ENCODE measurements at places on chromosomes 3 and 15.

DNA sequence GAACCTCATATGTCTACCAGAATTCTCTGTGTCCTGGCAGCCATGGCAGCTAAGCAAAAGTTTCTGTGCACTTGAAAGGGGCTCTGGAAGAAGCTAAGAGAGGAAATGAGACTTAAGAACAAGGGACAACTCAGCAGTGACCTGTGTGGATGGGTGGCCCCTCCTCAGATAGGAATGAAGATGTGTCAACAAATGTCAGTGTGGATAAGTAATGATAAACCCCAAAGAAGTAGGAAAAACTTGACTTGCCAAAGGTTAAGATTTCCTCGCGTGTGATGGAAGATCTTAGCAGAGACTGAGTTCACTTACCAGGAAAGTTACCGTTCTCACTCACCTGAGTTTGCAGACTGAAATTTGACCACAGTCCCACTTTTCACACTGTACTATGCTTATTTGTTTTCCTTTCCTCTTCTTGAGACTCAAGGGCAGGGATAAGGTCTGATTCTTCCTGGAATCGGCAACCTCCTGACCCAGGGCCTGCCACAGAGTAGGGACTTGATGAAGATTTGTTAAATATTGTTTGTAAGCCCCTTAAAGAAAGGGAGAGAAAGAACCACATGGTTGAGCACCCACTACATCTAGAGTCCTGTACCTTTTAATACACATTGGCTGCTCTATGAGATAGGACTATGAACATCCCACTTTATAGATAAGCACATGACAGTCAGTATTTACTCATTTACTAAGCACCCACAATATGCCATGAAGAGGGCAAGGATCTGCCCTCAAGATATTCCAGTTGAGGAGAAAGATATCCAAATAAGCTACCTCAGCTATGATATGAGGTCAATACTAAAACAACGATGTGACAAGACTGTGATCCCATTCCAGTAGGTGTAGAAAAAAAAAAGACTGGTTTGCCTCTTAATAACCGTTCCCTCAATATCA is 7.3 kb upstream of the HRH1 start:
- DNase-seq = no peak

DNA sequence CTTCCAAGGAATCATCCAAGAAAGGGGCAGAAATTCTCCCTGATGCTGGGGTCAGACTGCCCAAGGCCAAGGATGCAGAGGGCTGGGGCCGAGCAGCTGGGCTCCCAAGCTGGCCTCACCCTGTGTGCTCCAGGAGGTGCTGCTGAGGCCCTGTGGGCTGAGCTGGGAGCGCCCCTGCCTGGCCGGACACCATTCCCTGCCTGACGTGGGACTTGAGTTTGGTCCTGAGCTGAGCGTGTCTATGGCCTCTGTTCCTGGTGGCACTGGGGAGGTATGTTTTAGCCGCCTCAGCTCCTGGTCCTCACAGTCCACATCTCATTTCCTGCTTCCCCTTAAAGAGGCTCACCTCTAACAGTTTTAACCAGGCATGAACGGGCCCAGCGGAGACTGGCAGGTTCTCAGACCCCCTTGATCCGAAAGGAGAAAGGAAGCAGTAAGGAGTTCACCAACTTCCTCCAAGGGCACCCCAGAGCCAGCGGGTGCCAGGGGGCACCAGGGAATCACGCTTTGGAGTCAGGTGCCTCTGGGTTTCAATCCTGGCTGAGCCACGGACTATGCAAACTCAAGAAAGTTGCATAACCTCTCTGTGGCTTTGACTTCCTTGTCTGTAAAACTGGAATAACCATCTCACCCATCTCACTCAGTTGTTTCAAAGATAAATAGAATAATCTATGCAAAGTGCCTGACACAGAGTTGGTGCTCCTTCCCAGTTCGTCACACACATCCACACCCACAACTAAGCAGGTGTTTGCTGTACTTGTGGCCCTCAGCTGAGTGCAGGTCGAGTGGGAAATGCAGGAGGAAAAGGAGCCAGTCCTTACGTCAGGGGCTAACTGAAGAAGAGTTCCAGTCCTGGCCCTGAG is 48.6 kb downstream of the SLC12A8 start:
- no peak for DNase-seq

- no peak for DNase-seq
These were observed 12.6 kb downstream of the FAM107A start for GRCh38 chr3:58564456-58565160.

GRCh38 chr3:73520931-73521461 is 103.7 kb downstream of the PDZRN3 start:
- DNase-seq = no peak

DNA sequence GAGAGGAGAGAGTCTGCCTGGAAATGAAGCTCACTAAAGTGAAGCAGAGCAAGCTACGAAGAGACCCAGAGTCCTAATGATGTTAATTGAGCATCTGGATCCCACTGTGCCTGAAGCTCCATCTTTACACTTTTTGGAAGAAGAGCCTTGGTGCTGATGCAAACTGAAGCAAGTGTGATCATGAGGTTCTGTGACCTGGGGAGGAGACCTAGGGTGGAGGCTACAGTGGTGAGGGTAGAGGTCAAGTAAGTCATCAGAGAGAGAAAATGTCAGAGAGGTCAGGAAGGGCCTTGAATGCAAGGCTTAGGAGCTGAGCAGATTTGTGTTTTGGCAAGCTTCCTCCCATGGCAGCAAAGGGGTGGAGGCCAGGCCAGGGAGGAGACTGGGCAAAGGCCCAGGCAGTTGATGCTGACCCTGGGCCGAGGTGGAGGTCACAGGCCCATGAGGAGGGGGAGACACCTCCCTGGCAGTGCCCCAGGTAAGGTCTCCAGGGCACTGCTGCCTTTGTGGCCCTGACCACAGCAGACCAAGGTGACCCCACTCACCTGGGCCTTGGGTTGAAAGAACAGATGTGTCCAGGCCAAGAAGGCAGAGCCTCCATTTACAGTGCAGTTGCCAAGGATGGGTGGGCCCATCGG is 1.6 kb downstream of the GRIP2 start:
- DNase-seq = no peak

- no peak for DNase-seq
These were observed 327.5 kb downstream of the RORA start for GRCh38 chr15:60901647-60902046.

DNA sequence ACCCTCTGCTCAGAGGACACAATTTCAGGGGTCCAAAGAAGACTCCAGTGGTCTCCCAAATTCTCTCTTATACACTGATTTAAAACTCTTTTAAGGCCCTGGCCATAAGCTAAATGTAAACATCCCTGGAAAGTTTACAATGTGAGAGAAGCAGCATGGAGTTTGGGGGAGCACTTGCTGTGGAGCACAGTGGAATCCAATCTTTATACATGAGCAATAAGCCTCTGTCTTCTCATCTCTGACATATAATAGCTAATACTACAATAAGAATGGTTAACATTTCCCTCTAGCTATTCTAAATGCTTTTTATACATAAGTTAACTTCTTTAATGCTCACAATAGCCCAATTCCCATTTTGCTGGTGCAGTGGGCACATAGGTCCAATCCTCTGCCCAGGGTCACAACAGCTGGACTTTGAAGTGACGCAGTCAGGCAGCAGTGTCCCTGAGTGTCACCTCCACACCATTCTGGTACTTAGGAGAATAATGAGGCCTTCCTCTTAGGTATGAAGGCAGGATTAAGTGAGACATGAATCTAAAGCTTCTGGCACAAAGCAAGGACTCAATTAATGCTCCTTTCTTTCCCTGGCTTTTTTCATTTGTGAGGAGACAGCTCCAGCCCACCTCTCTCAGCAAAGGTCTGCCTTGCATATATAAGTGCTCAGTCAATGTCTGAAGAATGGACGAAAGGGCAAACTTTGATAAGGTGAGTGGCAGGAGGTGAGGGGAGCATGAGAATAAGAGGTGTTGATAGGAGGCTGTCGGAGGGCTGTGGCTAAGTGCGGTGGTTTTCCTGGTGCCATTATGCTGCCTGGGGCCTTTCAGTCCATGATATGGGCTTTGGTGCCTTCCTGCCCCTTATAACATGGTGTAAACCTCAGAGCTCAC is 26.3 kb downstream of the CCNL1 start:
- no peak for DNase-seq

- no peak for DNase-seq
These were observed 28.9 kb upstream of the ICE2 start for GRCh38 chr15:60507596-60508424.

DNA sequence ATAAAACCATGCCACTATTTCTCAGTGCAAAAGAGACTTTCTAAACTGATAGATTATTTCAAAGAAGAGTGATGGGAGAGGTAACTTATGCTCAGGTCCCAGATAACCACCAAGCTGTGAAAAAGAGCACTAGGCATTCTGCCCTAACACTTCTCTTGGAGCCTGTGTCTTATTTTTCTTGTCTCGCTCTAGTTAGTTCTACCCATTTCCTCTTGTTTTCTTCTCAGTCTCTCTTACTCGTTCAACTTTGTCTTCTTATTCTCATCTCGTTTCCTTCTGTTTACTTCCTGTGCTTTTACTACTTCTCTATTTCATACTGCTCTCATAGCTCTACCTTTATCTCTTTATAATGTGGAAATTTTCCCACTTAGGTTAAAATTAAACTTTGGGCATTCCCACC is 91.8 kb upstream of the CGNL1 start:
- DNase-seq = no peak

DNA sequence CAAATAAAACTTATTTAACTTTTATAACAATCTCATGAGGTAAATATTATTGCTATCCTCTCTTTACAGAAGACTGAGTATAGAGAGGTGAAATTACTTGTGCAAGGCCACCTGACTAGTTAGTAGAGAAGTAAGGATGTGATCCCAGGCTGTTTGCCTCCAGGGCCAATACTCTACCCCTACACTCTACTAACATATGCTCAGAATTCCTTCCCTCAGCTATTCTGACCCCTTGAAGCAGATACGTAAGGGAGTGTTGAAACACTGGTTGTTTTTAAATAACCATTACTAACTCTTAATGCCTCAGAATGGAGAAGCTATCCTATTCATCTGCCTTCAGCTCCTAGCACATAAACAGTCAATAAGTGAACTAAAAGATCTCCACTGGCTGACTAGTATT is 24.1 kb downstream of the CSTA start:
- no peak for DNase-seq

GRCh38 chr3:27431116-27431515 is 53.1 kb downstream of the SLC4A7 start:
- no peak for DNase-seq

GRCh38 chr3:46215810-46216414 is 7.8 kb upstream of the CCR1 start:
- DNase-seq = no peak

DNA sequence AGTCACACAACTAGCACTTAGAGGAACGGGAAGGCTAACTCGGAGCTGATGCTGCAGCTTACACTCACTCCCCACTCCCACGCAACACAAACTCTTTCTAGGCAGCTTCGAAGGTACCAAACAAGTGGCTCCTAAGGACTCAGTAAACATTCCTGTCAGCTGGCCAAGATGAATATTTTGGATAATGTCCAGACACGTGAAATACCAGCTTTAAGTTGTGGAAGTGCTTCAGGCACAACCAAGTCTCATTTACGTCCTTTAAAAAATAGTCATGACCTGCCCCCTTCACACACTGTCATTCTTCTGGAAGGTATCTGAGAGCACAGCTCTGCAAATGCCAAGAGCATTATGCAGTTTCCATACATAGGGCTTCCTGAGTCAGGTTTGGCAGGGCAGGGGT is 1005.9 kb upstream of the CFAP20DC start:
- no peak for DNase-seq

DNA sequence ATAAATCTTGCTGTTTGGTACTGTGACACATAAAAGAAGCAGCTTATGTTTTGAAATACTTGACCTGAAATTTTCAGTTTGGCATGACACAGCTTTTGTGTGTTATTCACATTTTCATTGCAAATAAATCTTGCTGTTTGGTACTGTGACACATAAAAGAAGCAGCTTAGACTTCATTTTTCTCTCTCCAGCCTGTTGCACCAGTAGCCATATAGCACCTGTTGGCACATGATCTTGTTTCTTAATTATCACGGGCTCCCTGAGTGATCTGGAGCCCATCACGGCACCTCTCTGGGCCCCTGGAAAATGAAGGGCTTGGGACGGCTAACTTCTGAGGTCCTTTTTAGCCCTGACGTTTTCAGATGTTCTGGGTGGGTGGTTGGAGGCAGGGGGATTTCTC is 77.4 kb upstream of the SLCO3A1 start:
- DNase-seq = no peak

GRCh38 chr15:100143378-100143777 is 198.4 kb downstream of the ADAMTS17 start:
- no peak for DNase-seq

DNA sequence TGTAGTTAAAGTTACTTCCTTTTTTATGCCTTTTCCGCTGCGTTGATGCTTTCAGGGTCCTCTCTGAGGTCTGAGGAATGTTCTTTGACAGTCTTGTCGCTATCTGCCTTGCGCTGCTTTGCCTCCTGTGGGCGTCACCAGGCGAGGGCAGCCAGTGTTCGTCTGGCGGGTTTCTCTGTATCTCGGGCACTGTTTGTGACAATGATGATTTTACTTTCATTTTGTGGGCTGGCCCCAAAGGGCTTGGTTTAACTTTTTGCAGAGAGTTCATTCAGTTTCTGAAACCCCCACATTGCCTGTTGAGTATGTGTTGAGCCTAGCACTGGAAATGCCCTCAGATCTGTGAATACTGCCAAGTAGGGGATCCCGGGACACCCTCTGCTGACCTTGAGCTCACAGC is 24.6 kb upstream of the SACM1L start:
- DNase-seq = no peak
